ENCODE measurements at places on chromosomes 2 and 18.

- DNase-seq = no peak
Measured at GRCh38 chr2:88517759-88518201, 65.3 kb upstream of the FOXI3 start.

- DNase-seq = peak; percentile 22
Measured at GRCh38 chr2:52386433-52387030, 1354.6 kb upstream of the NRXN1 start.

GRCh38 chr18:45653090-45653489 is 37.8 kb downstream of the SLC14A2 start:
- DNase-seq = no peak

- no peak for DNase-seq
Measured at GRCh38 chr18:60755134-60755533, 382.6 kb upstream of the MC4R start.

DNA sequence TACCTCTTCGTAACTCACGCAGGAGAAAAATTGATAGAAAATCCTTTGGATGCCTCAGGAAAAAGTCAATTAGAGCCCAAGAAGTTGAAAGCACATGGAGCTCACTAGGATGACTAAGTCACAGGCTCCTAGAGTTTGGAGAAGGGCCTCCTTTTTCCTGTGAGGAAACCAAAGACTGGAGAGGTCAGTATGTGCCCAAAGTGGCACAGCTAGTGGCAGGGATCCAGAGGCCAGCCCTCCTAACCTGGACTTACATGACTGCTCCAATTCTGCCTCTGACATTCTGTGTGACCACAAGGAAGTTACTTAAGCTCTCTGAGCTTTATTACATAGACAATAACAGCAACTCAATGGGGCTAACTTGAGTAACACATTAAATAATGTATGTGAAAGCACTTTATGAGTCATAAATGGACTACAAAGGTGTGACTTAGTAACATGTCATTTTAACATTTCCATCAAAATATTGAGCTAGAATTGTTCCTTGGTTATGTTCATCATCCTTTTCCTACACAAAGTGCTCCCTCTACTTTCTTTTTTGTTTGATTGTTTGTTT is 91.6 kb downstream of the DHRS9 start:
- DNase-seq = no peak
